ENCODE measurements at places on chromosomes 4 and X.

DNA sequence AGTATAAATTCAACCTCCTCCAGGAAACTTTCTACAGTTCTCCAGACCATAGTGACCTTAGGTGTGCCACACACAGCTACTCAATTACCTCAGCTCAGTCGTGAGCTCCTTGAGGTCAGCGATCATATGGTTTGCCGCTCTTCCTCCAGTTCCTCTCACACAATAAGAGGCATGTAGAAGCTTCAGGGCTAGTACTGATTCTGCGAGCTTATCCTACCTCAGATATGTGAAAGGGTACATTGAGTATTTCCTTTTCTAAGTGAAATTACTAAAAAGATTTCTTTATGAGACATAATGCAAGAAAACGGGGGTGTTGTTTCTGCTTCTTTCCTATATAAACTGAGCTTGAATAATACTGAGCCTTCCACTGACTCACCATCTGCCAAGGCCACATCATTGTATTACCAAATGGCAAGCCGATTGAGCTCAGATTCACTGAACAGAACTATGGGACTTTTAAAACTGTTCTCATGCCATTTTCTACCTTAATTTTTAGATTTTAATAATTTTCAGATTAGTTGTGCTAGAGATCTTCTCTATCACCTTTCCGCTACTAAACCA, 183.1 kb downstream of the HS6ST2 start:
- H3K27ac ChIP-seq: no peak overlapping the region
- no peak overlapping the region for H3K4me3 ChIP-seq
- DNase-seq: no peak
- H3K4me1 ChIP-seq: peaks cover 4% of the 10 kb centered on the region
- H3K27me3 ChIP-seq: peaks cover 4% of the 10 kb centered on the region
- no peaks in the 10 kb centered on the region for H3K36me3 ChIP-seq

DNA sequence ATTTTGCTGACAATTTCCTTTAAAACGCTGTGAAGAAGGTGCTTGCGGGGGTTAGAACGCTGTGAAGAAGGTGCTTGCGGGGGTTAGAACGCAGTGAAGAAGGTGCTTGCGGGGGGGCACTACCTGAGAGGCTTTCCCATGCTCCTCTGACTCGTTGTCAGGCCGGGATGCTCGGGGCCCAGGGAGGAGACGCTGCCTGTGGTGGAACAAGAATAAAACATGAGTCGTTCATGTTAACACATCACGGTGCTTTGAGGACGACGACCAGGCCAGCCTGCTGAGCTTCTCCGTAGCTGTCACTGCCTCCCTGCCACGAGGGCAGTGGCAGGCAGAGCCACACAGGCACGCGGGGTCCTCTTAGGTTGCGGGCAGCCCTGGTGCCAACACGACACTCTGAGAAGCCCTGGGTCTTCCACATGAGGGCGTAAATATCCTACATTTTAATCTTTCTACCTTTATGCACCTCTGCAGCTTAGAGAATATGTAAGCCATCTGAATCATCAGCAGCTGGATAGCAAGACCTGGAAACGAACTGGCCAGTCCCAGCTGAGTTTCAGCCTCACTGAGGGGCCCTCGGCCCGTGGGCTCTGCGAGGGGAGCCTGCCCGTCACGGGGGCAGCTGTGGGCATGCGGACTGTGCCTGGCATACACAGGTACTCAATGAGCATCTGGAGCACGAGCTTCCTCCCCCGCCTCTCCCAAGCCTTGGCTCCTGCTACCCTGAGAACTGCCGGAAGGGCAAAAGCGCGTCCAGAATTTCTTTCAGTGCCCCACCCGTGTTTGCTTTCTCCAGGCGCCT, 47.0 kb downstream of the FGFRL1 start:
- peaks cover 15% of the 10 kb centered on the region for H3K4me1 ChIP-seq
- peaks cover 24% of the 10 kb centered on the region for H3K27me3 ChIP-seq
- H3K36me3 ChIP-seq: no peaks in the 10 kb centered on the region
- H3K4me3 ChIP-seq: no peak overlapping the region

- no peaks in the 10 kb centered on the region for H3K27me3 ChIP-seq
- H3K4me3 ChIP-seq: no peak overlapping the region
- no peak overlapping the region for H3K27ac ChIP-seq
Observed at GRCh38 chrX:146754268-146754667, 55.3 kb upstream of the CXorf51B start.

DNA sequence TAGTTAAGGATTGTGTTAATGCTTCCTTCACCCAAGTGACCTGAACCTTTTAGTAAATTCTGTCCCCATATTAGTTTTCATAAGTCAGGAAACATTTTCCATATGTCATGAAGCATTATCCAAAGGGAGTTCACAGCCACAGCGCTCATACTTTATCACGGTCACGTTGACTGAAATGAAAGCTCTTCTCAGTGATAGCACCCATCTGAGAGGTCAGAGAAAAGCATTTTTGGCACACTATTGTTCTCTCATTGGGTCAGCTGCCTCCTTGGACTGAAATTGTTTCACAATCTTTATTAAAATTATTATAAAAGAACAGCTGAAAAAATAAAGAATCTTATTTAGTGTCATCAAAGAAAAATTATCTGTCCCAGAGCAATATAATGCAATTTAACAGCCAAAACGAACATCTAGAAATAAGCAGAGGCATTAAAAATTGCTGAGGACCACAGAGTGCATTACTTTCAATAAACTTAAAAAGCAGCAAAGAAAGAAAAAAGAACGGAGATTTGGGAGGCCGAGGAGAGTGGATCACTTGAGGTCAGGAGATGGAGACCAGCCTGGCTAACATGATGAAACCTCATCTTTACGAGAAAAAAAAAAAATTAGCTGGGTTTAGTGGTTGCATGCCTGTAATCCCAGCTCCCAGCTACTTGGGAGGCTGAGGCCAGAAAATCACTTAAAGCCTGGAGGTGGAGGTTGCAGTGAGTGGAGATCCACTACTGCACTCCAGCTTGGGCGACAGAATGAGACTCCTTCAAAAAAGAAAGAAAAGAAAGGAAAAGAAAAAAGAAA, 680.8 kb upstream of the FAM241A start:
- no peak overlapping the region for H3K27ac ChIP-seq
- H3K27me3 ChIP-seq: no peaks in the 10 kb centered on the region
- no peaks in the 10 kb centered on the region for H3K36me3 ChIP-seq
- no peak for DNase-seq
